ENCODE measurements at places on chromosomes 11 and 22. TPM values are rescaled to one million over a fixed set of nuclear protein-coding genes. Genes with fewer than 3 reads are reported as not detected.

Gene ESAM
- 40.0 TPM for total RNA-seq

Gene TLCD5
- 9.7 TPM for total RNA-seq

Gene SLC39A13
- 36.5 TPM for total RNA-seq

Gene OR10A3
- total RNA-seq, result not detected

- no peaks in the 10 kb centered on the region for H3K27me3 ChIP-seq
- H3K4me3 ChIP-seq, result no peak overlapping the region
- H3K36me3 ChIP-seq, result no peaks in the 10 kb centered on the region
- no peak for DNase-seq
Observed at GRCh38 chr11:117099696-117100095, 1.5 kb upstream of the SIK3 start.

Gene ANO5
- total RNA-seq, result 79.7 TPM

DNA sequence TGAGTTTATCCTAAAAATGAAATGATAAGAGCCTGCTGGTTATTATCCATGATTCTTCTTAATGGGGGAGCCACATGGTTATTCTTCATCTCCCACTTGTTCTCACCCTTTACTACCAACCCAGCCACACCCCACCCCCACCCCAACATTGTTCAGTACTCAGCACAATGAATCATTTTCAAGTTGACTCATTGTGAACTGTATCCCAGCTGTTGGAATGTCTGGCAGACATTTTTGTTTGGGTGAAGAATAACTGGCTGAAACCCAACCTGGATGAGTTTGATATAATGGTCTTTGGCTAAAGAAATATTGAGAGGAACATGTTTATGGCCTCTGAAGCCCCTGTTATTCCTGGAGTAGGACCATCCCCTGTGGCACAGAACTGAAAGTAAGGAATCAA is 136.2 kb downstream of the ELP4 start:
- H3K4me3 ChIP-seq, result no peak overlapping the region
- H3K27me3 ChIP-seq, result no peaks in the 10 kb centered on the region
- H3K36me3 ChIP-seq, result peaks cover 19% of the 10 kb centered on the region
- no peak overlapping the region for H3K27ac ChIP-seq
- peaks cover 22% of the 10 kb centered on the region for H3K4me1 ChIP-seq
- DNase-seq, result no peak

Gene UPK3A
- total RNA-seq, result not detected
